ENCODE measurements at places on chromosomes 5 and 9.
A peak's percentile ranks its signal among the peaks of the same experiment; 100 is the strongest.

- DNase-seq, result no peak
Observed at GRCh38 chr5:96470785-96471184, 37.7 kb upstream of the PCSK1 start.

- no peak for DNase-seq
Observed at GRCh38 chr5:84715091-84715490, 330.4 kb upstream of the EDIL3 start.

GRCh38 chr5:137352095-137352494 lies 147.0 kb downstream of the SPOCK1 start:
- no peak for DNase-seq

DNA sequence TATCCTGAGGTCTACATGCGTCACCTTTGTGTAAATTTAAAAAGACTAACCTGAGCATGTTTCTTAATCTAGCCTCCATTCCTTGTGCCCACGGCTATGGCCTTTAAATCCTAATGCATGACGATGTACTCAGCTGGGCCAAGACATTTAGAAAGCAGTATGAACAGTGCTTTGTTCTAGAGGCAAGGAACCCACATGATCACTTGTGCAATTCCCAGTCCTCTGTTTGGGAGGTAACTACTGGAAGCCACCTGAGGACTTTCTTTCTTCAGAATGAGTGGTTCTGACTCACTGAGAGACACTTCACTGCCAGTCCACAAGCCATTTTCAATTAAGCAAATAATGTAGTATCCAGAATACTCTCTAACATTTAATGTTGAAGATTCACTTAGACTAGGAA lies 181.3 kb downstream of the RAB3C start:
- no peak for DNase-seq

GRCh38 chr5:169430671-169431070 lies 129.7 kb upstream of the SLIT3 start:
- no peak for DNase-seq

GRCh38 chr5:144467792-144468191 lies 297.1 kb downstream of the KCTD16 start:
- peak; percentile 53 for DNase-seq

- DNase-seq, result no peak
Observed at GRCh38 chr5:176658817-176659511, 11.7 kb downstream of the TSPAN17 start.

- DNase-seq, result no peak
Observed at GRCh38 chr5:156532921-156533320, 206.0 kb downstream of the SGCD start.

GRCh38 chr9:127628758-127629467 lies 16.8 kb downstream of the STXBP1 start:
- DNase-seq, result no peak

GRCh38 chr5:64834037-64834436 lies 65.3 kb downstream of the CWC27 start:
- DNase-seq, result no peak

DNA sequence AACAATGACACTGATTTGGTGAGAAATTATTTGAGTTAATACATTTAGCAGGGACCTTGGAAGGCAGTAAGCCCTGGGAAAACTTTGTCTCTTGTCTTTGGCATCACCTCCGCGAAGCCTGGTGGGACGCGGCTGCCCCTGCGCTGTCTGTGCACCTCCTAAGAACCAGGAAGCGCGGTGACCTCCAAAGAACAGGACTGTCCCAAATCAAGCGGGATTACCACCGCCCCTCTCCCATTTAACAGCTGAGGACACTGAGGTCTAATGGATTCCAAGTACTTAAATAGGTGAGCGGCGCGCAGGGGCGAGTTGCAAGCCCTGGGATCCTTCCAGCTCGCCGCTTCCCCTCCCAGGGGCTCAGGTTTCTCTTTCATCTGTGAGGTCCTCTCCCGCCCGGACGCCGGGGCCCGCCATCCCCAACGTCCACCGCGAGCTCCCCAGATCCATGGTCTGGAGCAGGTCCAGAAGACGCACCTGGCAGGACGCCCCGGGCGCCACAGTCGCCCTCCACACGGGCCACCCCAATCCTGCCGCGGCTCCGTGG lies 432 bp downstream of the STARD4 start:
- DNase-seq, result peak; percentile 67

- DNase-seq, result no peak
Observed at GRCh38 chr9:77647267-77648233, 572 bp downstream of the GNA14 start.

- no peak for DNase-seq
Observed at GRCh38 chr5:163773226-163773625, 267.8 kb downstream of the MAT2B start.

DNA sequence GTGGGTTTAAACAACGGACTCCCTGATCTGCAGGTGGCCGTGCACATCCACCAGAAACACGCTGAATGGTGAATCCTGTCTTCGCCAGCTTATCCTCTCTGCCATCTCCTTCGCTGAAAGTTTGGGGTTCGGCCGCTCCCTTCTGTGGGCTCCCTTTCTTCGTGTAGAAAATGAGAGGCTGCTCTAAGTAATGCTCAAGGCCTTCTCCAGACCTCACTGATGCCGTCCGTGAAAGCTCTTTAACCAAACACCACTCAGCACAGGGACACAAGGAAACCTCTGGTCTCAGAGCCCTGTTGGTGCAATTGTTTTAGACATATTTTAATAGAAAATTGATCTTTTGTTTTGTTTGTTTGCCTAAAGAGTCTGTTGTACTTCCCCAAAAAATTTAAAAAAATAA lies 596.5 kb downstream of the IRX1 start:
- no peak for DNase-seq

DNA sequence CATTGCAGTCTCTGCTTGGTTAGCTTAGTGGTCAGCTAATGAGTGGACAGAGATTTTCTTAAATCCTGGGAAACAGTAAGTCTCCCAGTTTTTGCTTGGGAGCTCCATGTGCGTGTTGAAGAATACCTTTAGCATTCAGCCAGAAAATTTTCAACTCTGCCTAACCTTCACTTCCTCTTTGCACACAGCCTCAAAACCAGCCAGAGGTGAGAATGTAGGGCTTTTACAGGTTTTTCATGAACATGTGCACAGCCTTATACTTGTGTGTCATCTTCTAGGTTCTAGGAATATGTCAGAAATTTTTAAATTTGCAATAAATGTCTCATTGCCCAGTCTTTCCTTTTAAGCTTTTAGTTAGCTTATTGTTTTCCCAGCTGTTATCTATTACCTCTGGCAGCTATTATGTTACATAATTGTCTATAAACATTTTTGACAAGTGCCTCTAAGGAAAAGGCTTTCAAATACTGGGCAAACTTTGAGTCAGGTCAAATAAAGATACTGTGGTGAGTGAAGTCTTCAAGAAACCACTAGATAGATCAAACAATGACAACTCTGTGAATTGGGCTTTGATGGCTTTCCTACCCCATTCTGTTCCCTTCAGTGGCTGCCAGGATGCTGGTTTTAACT lies 12.7 kb downstream of the ADGRV1 start:
- no peak for DNase-seq

- no peak for DNase-seq
Observed at GRCh38 chr9:4435197-4435596, 55.1 kb upstream of the SLC1A1 start.

DNA sequence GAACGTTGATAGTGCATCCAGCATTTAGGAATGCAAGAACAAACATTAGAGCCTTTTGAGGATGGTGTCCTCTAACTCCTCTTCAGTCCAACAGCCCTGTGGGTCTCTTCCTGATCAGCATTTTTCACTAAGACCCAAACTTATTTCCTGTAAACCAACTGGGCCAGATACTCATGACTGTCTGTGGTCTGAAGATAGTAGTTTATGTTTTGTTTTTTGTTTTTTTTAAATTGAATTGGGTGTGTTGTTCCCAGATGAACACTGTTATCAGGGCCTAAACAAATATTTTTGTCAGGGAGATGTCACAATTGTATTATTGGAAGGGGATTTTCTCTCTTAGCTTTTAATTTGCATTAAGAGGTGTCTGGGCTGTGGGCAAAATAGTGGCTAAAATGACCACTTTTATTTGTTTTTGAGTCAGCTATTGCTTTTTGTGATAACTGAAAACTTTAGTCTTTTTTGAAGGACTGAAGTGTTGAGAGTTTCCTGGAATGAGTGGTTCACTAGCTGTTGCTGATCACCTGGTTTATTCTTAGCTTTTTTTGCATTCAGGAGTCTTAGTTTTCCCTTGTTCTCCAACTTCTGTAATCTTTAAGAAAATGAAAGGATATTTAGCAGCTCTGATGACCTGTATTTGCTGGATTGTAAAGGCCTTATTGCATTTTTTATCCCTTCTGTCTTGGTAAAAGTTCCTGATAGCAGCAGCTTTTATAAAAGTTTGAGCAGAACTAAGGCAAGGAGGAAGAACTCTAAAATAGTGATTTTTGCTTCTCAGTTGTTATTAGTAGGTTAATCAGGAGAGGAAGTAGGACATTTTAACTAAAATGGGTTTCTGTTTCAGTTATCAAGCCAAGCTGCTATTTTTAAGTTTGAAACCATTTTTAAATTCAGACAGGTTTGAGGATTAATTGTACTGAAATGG lies 5.5 kb downstream of the MAN2A1 start:
- DNase-seq, result no peak

DNA sequence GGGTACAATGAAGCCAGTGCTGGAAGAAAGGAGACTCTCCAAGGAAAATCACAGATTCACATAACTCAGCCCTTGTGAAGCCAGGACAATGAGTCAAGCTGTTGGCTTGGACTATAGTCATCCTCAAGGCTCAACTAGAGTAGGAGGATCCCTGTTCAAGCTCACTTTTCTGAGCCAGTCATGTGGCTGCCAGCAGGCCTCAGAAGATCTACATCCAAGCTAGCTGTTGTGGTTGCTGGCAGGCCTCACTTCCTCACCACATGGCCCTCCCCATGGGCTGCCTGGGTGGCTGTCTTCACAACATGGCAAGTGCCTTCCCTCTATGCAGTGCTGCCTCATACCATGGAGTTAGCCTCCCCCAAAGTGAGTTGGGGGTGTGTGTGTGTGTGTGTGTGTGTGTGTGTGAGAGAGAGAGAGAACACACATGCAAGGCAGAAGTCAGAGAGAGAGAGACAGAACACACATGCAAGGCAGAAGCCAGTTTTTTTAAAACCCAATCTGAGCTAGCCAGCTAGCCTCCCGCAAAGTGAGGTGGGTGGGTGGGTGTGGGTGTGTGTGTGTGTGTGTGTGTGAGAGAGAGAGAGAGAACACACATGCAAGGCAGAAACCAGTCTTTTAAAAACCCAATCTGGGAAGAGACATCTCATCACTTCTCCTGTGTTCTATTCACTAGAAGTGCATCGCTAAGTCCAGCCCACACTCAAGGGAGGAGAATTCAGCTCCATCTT lies 17.1 kb downstream of the SCAI start:
- no peak for DNase-seq

DNA sequence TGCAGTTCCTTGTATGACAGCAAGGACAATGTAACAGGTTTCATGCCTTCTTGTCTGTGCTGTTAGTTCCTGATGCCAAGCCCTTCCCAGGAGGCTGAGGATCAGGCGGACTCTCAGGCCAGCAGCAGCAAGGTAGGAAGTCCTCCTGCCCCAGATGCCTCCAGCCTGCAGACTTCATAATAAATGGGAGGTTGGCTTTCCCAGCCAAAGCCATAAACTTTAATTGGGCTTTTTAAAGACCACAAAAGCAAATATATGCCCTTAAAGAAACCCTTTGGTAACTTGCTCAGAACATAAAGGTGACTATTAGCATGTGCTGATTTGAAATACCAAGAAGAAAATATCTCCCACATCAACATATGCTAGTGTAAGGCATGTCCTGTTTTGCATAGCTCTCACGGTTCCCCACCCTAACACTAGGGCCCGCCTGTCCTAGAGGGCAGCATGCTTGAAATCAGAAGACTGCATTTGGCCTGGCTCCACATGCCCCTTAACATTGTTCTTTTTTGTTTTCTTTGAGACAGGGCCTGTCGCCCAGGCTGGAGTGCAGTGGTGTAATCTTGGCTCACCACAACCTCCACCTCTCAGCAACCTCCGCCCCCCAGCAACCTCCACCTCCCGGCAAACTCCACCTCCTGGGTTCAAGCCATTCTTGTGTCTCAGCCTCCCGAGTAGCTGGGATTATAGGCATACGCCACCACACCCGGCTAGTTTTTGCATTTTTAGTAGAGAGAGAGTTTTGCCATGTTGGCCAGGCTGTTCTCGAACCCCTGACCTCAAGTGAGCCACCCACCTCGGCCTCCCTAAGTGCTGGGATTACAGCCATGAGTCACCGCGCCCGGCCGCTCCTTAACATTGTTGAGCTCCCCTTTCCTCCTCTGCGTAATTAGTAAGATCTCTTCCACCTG lies 44.6 kb upstream of the FCN1 start:
- DNase-seq, result no peak

GRCh38 chr5:169242849-169243186 lies 58.1 kb downstream of the SLIT3 start:
- DNase-seq, result no peak

GRCh38 chr9:5893134-5893505 lies 2.4 kb downstream of the MLANA start:
- DNase-seq, result no peak

DNA sequence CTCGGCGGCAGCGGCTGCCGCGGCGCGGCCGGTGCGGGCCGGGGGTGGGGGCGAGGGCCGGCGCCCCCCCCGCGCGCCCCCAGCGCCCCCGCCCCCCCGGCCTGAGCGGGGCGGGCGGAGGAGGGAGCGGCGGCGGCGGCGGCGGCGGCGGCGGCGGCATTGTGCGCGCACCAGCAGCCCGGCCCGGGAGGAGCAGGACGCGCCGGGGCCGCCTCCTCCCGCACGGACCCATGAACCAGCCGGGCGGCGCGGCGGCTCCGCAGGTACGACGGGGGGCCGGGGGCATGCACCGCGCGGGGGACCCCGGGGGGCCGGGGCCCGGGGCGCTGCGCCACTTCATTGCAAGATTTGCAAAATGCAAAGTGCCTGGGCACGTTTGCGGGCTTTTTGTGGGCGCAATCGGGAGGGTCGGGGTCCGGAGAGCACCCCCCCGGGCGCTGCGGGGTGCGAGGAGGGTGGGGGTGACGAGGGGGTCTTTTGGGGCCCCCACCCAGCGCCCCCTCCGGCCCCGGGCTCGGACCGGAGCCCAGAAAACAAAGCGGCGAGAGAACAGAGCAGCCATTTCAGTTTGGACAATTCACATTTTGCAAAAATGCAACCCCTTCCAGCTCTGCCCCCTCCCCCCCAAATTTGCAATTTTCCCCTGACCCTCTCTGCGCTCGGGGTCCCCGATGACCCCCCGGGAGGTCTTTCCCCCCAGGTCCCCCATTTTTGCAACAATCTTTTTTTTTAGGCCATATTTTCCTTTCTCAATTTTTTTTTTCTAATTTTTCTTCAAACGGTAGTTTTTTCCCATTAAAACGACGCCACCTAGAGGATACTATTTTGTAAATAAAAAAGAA lies at the start of gene ZNF618:
TSS of gene ZNF618 (plus strand) at position 159 of the 842 bp plus-strand sequence. CDS start at position 231, 72 bp downstream.
- peak; percentile 8 for DNase-seq

GRCh38 chr5:123044926-123045617 lies 8.5 kb upstream of the PPIC start:
- no peak for DNase-seq

Measured in NCI-H146 (cell line).